Fibroblast of gingiva (primary cell): ENCODE measurements at places on chromosomes 6 and 20.
A peak's percentile ranks its signal among the peaks of the same experiment; 100 is the strongest.

- no peak for DNase-seq
Observed at GRCh38 chr6:72560721-72561593, 60.9 kb upstream of the KCNQ5 start.

DNA sequence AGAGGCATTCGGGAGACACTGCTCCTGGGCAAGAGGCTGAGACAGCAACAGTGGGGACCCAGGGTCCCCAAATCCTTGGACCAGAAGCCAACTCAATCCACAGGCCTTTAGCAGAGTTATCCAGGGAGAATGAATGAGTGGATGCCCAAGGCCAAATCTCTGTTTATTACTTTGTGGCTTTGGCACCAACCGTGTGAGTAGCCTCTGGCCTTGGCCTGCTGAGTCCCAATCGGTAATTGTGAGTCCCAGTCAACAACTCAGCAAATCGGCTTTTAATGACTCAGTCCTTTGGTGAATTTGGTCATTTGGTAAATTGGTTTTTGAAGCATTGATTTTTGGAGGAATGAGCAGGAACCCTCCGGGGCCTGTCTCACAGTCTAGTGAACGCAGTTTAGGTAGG, 29.1 kb upstream of the ECI2 start:
- DNase-seq = no peak

GRCh38 chr6:89260832-89261231, 43.7 kb upstream of the GABRR1 start:
- DNase-seq = no peak

DNA sequence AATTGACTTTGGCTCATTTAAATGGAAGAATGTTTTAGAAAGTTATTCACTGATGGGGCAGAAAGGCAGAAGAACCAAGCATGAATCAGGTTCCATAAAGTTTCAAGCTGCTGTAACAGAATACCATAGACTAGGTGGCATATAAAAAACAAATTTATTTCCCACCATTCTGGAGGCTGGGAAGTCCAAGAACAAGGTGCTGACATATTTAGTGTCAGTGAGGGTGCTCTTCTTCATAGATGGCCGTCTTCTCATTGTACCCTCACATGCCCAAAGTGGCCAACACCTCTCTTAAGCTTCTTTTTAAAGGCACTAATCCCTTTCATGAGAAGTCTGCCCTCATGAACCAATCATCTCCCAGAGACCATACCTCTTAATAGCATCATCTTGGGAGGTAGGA, 560.2 kb upstream of the FLRT3 start:
- DNase-seq = no peak

DNA sequence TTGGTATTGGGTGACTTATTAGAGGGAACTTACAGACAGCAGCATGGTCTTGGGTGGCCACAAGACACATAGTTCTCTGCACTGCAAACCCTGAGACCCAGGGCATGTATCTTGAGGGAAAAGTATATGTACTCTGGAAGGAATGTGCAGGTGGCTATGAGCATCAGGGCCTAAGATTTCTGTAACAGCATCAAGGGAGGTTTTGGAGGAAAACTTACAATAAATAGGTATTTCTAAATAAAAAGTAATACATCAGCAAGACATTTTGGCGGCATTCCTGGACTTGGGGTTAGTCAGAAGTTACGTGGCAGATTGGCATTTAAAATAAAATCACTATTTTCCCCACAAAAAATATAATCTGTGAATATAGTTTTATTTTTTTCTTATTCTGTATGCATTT, 8.0 kb upstream of the STX7 start:
- DNase-seq = no peak

DNA sequence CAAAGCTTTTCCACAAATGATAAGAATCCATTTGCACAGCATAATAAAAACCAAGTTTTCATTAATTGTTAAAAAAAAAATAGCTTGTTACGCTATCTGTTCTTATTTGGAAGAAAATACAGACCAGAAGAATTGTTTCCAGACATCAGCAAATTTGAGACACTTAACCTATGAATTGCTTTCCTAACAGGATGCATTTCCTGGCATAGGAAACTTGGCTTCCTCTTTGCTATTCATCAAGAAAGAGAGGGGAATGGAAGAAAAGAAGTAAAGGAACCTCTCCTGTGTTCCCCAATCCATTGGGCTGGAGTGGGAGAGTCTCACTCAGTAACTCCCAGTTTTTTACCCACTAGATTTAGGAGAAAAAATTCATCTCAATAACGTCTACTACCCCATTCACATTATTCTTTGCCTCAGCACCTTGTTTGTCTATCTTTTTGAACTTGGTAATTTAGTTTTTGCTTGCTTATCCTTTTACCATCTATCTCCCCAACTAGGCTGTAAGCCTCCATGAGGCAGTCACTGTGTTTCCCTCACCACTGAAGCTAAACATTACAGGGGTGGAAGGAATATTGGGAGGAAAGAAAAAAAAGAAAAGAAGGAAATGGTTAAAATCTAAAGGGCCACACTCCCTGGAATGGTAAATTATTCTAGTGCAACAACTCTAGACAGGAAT, 150.3 kb downstream of the COL21A1 start:
- peak; percentile 68 for DNase-seq

GRCh38 chr20:33773412-33774089, 37.6 kb upstream of the CHMP4B start:
- no peak for DNase-seq

GRCh38 chr20:53515749-53516148, 77.9 kb downstream of the ZNF217 start:
- no peak for DNase-seq

GRCh38 chr6:88855541-88856147, 107.8 kb downstream of the RNGTT start:
- DNase-seq = peak; percentile 44

GRCh38 chr6:134560019-134560418, 242.1 kb upstream of the SGK1 start:
- no peak for DNase-seq

DNA sequence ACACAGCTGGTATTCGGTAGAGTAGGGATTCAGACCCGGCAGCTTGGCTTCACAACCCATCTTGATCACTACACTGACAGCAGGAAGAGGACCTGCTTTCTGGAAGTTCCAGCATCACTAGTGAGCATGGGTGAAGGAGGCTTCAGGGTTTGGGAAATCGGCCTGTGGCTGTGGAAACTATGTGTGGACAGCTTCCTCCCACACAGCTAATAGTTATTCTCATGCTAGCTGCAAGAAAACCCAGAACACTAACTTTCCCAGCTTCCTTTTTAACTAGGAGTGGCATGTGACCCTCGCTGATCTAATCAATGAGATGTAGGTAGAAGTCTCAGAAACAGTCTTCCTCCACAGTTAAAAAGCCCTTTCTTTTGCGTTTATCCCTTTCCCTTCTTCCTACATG, 36.3 kb upstream of the SIRPA start:
- DNase-seq = no peak

DNA sequence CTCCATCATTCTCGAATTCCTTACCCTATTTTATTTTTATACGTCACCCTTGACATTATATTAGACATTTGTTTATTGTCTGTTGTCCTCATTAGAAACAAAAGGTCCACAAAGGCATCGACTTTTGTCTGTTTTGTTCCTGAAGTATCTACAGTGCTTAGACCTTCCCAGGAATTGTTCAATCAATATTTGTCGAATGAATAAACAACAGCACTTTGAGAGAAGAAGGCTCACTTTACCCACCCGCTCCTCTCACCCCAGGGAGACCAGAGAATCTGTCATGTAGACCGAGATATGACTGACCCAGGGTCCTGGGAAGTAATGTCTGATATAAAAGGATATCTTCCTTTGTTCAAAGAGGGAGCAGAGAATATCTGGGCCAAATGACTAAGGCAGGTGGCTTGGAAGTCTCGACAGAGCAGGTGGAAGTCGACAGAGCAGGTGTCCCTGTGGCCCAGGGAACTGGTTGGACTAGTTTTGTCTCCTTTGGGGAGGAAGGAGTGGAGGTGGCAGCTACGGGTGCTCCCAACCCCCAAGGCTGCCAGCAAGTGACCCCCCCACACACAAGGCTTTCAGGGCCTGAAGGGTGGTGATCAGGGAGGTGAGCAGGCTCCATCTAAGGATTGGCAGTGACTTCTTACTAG, 14.8 kb upstream of the CHMP4B start:
- DNase-seq = no peak

DNA sequence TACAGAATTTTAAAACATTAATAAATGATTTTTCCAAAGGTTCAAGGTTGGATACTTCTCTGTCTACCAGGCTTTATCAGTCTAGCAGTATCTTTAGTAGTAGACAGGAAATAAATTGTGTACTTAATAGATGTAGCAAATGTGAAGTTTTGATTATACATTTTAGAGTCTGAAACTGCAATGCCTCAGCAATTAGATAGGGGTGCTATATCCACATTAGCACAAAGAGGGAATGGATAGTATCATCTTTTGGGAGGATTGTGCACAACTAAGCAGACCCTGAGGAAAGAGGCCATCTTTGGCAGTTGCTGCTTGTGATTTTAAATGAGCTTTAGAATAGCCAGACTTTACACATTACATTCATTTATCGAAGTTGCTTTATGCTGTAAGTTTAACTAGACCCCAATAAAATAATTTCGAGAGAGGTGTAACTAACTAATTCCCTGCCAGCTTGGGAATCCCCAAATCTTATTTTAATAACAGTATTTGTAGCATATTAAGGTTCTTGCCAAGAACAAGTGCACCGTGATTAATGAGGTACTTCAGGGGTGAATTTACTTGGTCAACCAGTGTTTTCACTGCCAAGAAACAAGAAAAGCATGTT, 2.8 kb downstream of the KCNQ5 start:
- DNase-seq = no peak

DNA sequence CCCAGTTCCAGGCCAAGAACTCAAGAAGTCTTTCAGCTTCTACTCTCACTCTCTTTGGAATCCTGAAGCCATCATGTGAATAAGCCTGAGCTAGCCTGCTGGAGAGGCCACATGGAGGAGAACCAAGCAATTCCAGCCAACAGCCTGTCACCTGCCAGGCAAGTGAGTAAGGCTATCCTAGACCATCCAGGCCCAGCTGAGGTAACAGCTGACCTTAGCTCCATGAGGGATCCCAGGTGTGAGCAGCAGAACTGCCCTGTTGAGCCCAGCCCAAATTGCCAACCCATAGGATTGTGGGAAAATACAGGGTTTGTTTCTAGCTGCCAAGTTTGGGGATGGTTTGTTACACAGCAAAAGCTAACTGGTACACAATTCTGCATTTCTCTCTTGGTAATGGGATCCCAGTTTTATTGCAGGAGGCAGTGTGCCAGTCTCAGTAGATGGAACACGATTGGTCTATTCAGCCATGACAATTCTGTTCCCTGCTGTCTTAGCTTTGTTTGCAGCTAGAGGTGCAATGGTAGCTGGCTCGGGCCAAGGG, 5.5 kb downstream of the SRXN1 start:
- no peak for DNase-seq

DNA sequence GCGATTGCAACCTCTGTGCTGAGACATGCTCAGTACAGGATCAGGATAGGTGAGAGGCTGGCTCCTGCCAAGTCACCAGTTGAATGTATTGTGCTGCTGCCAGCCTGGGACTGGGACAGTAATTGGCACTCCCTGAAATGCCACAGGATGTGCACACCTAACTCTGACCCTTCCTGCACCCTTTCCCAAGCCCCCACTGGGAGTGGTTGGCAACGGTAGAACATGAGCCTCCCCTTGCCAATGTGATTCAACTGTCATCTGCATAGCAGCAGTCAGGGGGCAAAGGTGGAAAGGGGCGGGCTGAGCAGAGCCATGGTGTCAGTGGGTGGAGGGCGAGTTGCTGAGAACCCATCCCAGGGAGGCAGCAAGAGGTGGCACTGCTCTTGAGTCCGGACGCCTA, 15.4 kb downstream of the SPINT3 start:
- DNase-seq = no peak

GRCh38 chr6:70985156-70985555, 28.3 kb upstream of the B3GAT2 start:
- DNase-seq = no peak

GRCh38 chr6:156686301-156686994, 90.7 kb upstream of the ARID1B start:
- peak; percentile 60 for DNase-seq
